ENCODE measurements at places on chromosomes 5 and 9. TPM values are rescaled to one million over a fixed set of nuclear protein-coding genes. Genes with fewer than 3 reads are reported as not detected.

The GFI1B gene
- total RNA-seq: 1.4 TPM

The TRUB2 gene
- 10.4 TPM for total RNA-seq

The CCNO gene
- 0.27 TPM for total RNA-seq

The TPM2 gene
- 288 TPM for total RNA-seq

The LECT2 gene
- total RNA-seq: not detected

Data from camera-type eye (tissue), 1 donor.